Islet precursor cell (in vitro differentiated cells): ENCODE measurements at places on chromosomes 5 and 9.
A peak's percentile ranks its signal among the peaks of the same experiment; 100 is the strongest.

DNA sequence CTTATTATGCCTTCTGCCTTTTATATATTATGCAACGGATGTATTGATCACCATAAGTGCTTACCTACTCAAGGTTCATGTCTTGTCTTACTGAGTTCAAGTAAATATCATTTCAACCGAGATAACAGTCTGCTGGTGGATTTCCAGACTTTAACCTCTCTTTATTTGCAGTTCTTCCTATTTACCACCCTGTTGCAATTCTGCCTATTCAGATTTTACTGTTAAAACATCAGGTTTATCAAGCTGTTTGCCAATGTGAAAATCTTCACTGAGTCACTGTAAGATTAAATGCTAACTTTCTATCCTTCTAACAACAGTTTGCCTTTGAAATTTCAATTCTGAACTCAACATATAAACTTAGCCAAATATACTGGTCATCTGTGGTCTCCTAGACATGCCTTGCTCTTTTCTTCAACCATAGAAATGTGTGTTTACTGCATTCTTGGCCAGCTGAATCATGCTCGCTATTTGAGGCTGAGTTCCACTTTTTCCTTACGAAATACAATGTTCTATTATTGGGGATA, 471.7 kb upstream of the RORB start:
- peak; percentile 56 for DNase-seq

GRCh38 chr9:18741945-18742344, 268.0 kb downstream of the ADAMTSL1 start:
- DNase-seq = no peak

- no peak for DNase-seq
These were observed 111.1 kb upstream of the FBN2 start for GRCh38 chr5:128649192-128649591.

- peak; percentile 37 for DNase-seq
These were observed 60.3 kb downstream of the ZNF354C start for GRCh38 chr5:179120421-179120861.

DNA sequence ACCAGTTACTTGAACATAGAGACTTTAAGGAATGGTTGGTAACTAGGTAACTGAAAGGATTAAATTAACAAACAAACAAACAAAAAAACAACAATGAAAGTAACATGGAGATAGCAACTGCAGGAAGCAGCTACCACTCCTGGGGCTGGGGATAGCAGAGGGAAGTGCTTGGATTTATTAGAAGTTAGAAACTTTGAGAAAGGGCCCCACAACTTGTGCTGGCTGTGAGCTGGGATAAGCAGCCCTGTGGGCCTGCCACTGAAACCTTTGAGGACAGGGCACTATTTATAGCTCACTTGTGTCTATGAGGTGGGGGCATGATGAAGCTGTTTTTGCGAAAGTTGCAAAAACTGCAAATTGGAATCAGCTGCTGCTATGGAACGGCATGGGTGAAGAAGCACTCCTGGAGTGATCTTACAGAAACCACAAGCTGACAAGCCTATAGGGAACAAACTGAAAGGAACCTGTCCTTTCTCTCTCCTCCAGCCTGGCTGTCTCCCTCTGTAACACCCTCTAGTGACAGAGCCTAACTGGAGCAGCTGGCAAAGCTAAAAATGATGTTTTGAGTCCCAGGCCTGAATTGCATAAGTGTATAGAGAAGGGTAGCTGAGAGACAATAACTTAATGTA, 91.4 kb upstream of the RANBP6 start:
- DNase-seq = peak; percentile 66

- no peak for DNase-seq
These were observed 8.5 kb downstream of the AMBP start for GRCh38 chr9:114069476-114070187.

- DNase-seq = no peak
These were observed 362.0 kb downstream of the PRELID2 start for GRCh38 chr5:145473042-145473642.

DNA sequence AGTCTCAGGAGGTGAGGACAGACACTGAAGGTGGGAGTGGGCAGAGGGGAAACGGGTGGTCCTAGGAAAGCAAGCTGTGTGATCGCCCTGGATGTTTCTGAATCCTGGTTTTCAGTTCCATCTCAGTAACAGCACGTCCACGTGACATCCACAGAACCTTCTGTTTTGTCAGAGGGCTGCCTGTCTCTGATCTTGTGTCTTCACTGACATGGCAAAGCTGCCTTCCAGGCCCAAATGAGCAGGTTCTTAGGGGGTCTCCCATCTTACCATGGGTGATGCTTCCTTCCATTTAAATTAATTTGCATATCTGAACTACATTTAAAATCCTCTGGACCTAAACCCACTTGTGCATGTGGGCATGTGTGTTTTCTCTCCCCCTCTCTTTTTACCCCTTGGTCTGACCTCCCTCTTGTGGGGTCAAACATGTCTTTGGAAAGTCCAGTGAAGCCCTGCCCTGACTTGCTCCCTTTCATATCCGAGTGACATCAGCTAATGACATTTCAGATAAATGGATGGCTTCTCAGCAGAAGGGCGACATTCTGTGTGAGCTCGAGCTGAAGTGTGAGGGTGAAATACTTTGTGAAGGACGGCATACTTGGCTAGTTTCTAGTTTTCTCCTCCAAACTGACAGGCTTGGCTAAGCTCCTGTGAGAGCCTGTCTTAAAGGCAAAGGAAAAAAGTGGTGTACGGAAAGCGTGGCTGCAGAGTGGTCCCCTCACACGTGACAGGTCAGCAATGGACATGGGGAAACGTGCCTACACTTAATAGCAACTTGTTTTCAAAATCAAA, 204.8 kb upstream of the S1PR3 start:
- no peak for DNase-seq

DNA sequence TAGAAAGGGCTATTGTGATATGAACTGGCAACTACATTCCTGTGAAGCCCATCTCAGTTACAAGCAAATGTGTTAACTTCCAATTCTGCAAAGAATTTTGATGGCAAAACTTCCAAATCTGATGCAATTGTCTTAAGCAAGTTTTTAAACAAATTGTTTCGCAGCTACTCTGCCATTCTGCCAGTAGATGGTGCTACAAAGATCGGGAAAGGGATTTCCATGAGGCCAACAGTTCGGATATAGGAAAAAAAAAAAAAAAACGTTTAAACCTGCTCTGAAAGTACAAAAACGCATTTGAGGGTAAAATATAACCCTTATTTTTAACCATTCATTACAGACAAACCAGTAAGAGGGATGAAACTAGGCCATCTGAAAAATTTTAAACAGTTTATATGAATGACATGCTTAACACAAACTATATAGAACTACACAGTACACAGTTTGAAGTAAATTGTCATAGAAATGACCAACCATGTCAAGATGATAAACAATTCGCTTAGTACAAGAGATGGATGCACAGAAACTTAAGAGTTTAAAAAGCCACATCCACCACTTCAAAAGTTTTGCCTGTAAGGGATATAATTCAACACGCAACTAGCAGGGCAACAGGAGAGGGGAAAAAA, 2.2 kb downstream of the HNRNPA0 start:
- no peak for DNase-seq

DNA sequence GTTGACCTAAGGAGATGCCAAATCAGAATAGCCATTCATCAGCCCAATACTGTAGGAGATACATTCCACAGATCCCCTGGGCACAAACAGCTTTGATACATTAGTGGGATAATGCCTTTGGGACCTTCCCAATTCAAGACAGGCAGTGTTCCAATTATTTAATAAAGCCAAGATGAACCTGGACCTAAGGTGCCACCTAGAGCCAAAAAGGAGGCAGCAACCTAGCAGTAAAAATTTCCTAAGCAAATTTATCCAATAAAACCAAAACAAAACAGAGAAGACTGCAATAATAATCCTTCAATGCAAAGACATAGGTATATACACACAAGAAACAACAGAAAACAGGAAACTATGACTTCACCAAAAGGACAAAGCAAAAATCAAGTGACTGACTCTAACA, 253.0 kb downstream of the HINT1 start:
- no peak for DNase-seq

DNA sequence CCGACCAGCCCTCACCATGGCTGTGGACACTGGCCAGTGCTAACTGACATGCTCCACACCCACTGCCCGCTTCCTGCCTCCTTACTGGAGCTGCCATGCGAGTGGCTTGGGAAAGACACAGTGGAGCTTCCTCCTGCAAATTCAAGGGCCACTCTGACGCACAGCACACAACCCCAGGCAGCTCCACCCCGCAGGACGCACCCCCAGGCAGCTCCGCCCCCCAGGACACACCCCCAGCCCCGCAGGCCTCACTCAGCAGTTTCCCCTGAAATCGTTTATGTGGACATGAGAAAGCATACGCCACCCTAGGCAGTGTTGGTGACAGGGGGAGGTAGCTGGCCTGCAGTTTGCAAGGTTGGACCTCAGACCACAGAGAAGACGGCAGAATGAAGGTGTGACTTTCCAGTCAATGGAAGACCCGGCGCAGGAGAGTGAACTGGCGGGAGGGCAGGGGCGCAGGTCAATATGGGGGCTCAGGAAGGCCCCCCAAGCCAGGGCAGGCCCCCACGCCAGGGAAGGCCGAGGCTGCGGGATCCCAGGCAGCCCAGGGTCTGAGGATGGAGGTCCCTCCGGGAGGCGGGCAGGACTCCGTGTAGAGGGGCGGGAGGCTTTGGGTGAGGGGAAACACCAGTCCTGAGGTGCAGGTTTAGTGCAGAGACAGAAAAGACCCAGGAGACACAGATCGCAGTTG, 21.6 kb downstream of the LPCAT1 start:
- DNase-seq = no peak

GRCh38 chr5:540906-541538, 16.8 kb upstream of the SLC9A3 start:
- DNase-seq = no peak

DNA sequence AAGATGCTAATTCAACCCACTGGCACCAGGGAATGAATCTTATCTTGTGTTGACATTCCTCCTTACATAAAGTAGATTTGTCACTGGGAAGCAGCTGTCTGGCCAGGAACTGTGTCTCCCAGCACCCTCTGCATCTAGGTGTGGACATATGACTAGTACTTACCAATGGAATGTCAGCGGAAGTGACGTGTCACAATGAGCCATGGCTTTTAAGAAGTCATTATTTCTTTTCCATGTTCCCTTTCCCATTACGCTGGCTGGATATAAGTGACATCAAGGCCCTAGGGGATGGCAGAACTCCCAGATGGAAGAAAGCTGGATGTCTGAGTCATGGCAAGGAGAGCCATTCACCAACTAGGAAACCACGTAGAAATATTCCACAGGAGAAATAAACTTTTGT, 84.7 kb upstream of the MAST4 start:
- no peak for DNase-seq

- peak; percentile 36 for DNase-seq
These were observed 94.4 kb downstream of the MACROH2A1 start for GRCh38 chr5:135304352-135305221.

DNA sequence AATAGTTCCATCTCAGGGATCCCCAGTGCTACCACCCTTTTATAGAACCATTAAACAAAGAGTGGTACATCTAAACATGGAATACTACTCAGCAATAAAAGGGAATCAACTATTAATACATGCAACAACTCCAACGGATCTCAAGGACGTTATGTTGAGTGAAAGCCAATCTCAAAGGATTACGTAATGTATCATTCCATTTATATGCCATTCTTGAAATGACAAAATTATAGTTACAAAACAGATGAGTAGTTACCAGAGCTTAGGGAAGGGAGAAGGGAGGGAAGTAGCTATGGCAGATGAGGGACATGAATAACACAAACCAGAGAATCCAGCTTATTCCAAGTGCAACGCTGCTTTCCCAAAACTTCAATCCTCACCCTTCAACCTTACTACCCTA, 69.5 kb downstream of the ACTL7B start:
- no peak for DNase-seq

DNA sequence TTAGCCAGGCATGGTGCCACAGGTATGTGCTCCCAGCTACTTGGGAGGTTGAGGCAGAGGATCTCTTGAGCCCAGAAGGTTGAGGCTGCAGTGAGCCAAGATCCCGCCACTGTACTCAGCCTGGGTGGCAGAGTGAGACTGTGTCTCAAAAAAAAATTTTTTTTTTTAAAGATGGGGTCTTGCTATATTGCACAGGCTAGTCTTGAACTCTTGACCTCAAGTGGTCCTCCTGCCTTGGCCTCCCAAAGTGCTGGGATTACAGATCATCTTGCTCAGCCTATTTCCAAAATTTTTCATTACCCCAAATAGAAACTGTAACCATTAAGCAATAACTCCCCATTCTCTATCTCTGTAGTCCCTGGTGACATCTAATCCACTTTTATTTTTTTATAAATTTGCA, 4.4 kb upstream of the TBC1D13 start:
- no peak for DNase-seq

GRCh38 chr5:179509239-179509638, 41.1 kb upstream of the RUFY1 start:
- DNase-seq = no peak

- no peak for DNase-seq
These were observed 33.5 kb downstream of the ABLIM3 start for GRCh38 chr5:149174847-149175234.

DNA sequence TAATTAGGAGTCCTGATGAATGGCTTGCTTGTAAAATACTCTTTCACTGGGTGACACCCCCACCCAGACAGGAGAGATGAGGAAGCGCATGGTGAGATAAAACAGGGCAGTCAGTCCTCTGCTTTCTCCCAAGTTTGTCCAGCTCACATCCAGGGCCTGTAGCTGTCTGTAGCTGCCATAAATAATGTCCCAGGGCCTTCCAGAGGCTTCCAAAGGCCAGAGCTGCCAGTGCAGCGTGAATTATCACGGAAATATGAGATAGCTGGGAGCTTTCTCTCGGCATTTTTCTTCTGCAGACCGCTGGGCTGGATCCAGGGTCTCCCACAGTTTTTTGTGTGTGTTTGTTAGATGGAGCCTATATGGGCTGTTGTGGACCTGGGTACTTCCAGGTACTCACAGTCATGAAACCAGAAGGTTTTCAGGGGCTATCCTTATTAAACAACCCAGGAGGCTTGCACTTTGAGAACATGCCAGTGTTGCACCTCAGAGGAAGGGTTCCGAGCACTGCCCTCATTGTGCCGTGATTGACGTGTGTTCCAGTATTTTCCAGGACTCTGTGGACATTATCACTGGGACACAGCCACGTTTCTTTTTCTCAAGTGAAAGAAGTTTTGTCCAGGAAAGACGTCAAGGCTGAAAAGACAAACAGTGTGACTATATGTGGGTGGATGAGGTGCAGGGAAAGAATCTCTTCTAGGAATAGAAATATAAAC, 117.5 kb downstream of the FGF1 start:
- DNase-seq = peak; percentile 79

GRCh38 chr5:173962436-173962972, 26.5 kb upstream of the C5orf47 start:
- DNase-seq = no peak
